Fibroblast of skin of left quadriceps (primary cell): ENCODE measurements at places on chromosomes 1 and 21.

GRCh38 chr1:34923490-34923889 is 6.0 kb downstream of the DLGAP3 start:
- DNase-seq, result no peak

GRCh38 chr1:13617108-13617507 is 33.5 kb downstream of the PDPN start:
- no peak for DNase-seq

- DNase-seq, result no peak
These were observed 186.0 kb upstream of the PLXNA2 start for GRCh38 chr1:208430220-208430619.

DNA sequence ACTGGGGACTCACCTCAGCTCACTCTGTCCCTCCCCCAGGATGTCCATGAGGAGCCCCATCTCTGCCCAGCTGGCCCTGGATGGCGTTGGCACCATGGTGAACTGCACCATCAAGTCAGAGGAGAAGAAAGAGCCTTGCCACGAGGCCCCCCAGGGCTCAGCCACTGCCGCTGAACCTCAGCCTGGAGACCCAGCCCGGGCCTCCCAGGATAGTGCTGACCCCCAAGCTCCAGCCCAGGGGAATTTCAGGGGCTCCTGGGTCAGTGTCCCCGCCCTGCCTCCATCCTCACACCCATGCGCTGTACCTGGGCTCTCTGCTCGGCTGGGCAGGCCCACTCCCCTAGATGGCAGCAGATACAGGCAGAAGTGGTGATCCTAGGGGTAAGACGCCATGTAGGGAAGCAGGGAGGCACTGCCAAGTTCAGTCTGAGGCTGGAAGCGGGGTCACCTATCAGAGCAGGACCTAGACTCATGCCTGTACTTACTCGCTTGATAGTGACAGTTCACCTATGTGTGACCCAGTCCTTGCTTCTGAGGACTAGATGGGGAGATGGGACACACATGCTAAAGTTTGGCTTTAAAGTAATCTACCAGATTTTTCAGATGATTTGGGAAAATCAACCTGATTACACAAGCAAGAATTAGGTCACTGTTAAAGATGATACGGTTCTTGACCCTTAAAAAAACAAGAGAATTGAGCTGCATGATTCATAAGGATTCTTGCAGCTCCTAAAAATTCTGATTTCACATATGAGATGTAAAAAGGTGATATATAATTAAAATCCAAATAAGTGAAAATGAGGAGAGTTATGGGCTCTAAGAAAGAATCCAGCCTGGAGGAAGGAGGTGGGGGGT is 38.7 kb downstream of the ETNK2 start:
- no peak for DNase-seq

- DNase-seq, result no peak
These were observed 406.7 kb downstream of the DISC1 start for GRCh38 chr1:232033285-232033684.

DNA sequence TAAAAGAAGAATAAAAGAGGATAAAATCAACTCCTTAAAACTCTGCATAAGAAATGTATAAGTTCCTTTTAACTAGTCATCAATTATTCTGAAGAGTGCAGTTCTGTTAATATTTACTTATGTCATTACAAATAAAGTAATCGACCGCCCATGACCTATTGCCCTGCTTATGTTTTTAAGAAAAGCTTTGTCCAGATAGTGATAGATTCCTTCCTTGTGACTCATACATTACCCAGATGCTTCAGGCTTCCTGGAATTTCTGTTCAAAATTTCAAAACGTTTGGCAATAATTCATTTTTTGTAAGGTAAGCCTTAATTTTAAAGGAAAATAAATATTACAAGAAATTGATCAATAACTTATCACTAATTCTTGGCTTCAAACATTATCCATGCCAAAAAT is 918.2 kb upstream of the ADGRL2 start:
- no peak for DNase-seq
